Globus pallidus (tissue), 1 donor: ENCODE measurements at places on chromosomes 11 and 22.

- DNase-seq: no peak
Measured at GRCh38 chr11:112185883-112186282, 10.6 kb downstream of the BCO2 start.

DNA sequence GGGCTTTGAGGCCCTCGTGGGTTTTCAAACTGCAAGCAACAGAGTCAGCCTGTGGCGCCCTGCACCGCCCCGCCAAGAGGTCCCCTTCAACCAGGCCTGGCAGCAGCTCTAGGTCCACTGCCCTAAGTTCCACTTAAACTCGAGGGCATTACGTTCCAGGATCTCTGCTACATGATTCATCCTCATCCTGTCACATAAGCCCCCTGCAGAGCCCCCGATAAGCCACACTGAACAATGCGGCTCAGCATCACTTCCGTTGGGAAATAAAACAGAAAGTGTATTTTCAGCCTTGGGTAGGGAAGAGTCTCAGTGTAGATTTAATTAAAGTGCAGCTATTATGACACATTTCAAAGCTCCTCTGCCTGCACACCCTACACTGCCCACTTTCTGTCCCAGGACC, 24.6 kb downstream of the SULT4A1 start:
- DNase-seq: no peak

- no peak for DNase-seq
Measured at GRCh38 chr11:65915101-65915820, 3.6 kb downstream of the C11orf68 start.

GRCh38 chr11:118899706-118900360, 16.1 kb downstream of the CXCR5 start:
- no peak for DNase-seq

DNA sequence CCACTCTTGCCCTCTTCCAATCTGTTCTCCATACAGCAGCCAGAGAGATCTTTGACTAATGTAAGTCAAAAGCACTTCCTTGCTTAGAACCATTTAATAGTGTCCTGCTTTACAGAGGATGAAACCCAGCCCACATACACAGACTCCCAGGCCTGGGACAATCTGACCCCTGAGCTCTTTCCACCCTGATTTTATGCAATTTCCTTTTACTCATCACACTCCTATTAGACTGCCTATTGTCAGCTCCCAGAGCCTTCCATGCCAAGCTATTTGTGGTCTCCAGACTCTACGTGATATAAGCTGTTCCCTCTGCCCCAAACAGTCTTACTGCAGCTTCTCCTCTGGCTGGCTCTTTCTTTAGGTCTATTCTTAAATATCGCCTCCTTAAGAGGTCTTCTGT, 28.1 kb downstream of the ME3 start:
- DNase-seq: no peak

DNA sequence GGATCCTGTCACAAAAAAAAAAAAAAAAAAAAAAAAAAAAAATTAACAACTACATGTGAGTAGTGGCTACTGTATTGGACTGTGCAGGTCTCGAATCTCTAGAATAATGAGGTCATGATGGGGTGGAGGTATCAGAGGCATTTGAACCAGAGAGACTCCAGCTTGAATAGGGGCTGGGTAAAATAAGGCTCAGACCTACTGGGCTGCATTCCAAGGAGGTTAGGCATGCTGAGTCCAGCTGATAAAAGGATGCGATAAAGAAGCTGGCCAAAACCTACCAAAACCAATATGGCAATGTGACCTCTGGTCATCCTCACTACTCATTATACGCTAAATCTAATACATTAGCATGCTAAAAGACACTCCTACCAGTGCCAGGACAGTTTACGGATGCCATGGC, 5.9 kb upstream of the PACSIN3 start:
- no peak for DNase-seq

GRCh38 chr22:50674606-50675552, 2.3 kb downstream of the SHANK3 start:
- no peak for DNase-seq

DNA sequence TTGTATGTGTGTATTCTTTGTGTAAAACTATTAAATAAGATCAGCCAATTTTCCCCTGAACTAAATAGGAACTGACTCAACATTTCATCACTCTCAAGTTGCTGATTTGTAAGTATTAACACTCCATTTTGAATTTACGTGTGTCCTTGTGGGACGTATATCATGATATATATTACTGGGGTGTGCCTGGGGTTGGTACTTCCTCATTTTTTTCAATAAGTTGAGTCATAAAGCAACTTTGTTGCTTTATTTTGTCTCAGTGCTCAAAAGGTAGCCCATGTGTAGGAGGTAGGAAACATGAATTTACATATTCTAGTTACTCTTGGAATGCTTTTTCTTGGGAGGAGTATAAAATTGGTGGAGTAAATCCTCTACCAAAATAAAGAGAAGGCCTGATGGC, 193.9 kb upstream of the RAG2 start:
- DNase-seq: no peak
